A549 (cell line): ENCODE measurements at places on chromosomes 16 and 17.

DNA sequence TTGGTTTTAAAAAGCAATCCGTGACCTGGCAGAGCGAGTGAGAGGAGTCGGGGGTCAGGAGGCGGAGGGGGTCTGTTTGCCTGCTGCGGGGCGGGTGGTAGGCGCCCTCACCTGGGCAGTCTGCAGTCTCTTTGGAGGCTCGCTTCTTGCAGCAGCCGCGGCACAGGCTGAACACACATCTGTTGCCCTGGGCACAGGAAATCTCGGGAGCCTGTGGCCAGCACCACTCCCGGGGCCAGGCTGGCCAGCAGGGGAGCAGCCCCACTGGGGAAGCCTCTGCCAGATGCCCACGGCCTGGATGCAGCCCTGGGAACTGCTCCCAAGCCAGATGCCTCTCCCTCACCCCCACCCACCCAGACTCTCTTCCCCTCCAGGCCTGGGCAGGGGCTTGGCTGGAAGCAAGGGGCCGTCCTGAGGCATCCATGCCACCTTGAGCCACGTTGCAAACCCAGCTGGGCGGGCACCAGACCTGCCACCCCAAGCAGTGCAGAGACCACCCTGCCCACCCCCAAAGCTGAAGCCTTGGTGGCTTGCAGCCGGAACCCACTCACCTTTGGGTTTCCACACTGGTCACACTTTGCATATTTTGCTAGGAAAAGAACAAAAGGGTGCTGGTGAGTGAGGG is 6.6 kb downstream of the GPS1 start:
- no peak for DNase-seq

DNA sequence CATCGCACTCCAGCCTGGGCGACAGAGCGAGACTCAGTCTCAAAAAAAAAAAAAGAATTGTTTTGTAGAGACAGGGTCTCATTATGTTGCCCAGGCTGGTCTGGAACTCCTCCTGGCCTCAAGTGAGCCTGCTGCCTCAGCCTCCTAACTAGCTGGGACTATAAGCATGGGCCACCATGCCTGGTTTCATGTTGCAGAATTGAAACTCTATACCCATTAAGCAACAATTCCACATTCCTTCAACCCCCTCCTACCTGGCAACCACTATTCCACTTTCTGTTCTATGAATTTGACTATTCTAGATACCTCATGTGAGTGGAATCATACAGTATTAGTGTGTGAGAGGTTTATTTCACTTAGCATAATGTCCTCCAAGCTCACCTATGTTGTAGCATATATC is 24.5 kb downstream of the RNF135 start:
- no peak for DNase-seq

DNA sequence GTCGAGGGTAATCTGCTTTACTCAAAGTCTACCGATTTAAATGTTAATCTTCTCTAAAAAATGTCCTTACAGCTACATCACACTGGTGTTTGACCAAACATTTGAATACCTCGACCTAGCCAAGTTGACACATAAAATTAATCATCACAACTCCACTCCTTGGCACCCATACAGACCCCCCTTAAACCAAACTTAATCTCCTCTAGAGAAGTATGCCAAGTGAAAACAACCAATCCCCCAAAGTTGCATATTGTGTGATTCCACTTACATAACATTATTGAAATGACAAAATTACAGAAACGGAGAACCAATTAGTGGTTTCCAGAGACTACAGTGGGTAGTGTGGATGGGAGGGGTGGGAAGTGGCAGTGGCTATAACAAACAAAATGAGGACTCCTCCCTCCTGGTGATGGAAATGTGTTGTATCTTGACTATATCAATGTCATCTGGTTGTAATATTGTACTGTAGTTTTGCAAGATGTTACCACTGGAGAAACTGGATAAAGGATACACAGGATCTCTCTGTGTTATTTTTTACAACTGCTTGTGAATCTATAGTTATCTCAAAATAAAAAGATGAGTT is 39.4 kb downstream of the CAPNS2 start:
- no peak for DNase-seq

DNA sequence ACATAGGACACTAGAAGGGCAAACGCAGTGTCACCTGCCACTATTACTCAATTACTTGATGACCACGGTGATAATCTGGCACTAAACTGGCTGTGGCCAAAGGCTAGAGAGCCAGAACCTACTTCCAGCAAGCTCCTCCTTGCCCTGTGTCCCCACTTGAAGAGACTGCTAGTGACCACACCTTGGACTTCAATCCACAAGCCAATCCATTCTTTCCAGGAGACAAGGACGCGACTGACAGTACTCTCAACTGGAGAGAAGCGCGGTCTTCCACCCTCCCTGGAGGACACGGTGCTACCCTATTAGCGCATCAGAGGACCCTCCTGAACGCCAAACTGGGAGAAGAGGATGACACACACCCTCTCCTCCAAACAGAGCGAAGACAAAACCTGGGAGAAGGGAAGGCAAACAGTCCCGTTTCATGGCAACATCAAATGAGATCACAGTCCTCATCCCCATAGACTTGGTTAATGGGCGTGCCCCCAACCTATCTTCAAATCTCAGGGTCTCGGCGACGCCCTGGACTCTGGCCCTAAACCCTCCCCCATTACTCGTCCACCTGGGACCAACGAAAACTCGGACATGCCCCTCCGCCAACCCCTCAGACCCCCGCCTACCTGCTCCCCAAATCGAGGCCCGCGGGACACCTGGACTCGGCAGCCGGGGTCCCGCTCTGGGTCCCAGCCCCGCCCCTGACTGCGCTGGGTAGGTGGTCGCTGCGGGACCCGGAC is 508 bp downstream of the FLCN start:
- DNase-seq, result peak; percentile 36

- DNase-seq, result peak; percentile 81
Measured at GRCh38 chr17:39573447-39574298, 34.0 kb downstream of the NEUROD2 start.

DNA sequence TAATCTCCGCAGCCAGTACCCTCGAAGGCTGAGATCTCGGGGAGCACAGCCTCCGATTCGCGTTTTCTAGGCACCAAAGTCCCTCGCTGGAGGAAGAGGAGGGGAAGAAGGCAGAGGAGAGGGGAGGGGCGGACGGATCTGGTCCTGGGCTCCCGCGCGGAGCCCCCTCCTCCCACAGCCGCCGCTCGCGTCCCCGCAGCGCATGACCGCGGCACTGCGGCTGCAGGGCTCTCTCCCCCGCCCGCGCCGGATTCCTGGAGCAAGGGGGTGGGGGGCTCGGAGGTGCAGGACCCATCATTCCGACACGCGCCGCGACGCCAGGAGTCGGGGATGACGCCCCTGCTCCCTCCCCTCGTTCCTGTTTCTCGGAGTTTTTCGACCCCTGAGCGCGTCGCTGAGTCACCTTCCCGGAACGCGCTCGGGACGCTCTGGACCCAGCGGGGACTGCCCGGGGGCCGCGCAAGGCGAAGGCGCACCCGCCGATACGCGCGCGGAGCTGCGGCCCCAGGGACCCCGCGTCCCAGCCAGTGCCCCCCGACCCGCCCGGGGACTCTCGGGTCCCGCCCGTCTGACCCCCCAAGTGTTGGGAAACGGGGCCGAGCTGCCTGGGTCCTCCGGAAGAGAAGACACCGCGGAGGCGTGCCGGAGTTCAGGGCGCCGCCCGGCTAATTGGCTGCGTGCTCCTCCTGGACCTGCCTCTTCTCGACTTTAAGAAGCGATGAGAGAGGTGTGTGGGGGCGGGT is 1.4 kb upstream of the SPHK1 start:
- peak; percentile 75 for DNase-seq

- DNase-seq, result no peak
Measured at GRCh38 chr16:2425008-2425518, 4.2 kb upstream of the CCNF start.

GRCh38 chr16:54460263-54460860 is 173.8 kb upstream of the IRX3 start:
- DNase-seq, result no peak

DNA sequence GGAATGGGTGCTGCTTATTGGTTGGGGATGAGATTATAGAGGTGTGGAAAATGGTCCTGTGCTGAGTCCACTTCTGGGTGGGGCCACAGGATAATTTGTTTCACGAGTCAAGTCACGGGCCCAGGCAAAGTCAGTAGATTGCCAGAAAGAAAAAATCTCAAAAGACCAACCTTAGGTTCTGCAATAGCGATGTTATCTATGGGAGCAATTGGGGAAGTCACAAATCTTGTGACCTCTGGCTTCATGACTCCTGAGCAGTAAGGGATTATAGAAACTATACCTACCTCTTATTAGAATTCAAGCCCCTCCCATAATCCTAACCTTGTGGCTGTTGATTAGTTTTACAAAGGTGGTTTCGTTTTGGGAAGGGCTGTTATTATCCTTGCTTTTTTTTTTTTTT is 31.4 kb downstream of the WWP2 start:
- no peak for DNase-seq

GRCh38 chr17:18992454-18993130 is 12.0 kb downstream of the FAM83G start:
- DNase-seq, result no peak

- DNase-seq, result no peak
Measured at GRCh38 chr17:66675991-66676371, 158.9 kb upstream of the CACNG5 start.

GRCh38 chr17:13374203-13375143 is 227.3 kb downstream of the HS3ST3A1 start:
- DNase-seq, result no peak

GRCh38 chr17:34760931-34761495 is 181.6 kb downstream of the TMEM132E start:
- DNase-seq, result no peak

DNA sequence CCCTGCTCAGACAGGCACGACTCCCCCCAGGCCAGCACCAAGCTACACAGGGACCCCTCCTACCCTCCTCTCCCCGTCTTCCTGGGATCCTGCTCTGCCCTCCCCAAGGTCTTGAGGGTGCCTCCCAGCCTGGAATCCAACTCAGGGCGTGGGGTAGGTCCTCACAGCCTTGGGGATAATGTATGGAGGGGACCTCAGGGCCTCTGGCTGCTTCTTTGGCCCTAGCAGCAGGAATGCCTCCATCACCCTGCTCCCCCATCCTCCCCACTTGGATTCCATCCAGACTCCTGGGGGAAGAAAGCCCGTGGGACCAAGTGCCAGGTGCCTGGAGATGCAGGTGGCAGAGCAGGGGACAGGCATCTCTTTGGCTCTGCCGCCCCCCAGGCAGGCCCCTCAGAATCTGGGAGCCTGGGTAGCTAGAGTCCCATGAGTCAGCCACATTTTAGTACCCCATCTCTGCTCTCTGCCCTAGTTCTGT is 10.7 kb upstream of the STAC2 start:
- DNase-seq, result no peak

- DNase-seq, result no peak
Measured at GRCh38 chr16:69820926-69821541, 58.9 kb downstream of the WWP2 start.

DNA sequence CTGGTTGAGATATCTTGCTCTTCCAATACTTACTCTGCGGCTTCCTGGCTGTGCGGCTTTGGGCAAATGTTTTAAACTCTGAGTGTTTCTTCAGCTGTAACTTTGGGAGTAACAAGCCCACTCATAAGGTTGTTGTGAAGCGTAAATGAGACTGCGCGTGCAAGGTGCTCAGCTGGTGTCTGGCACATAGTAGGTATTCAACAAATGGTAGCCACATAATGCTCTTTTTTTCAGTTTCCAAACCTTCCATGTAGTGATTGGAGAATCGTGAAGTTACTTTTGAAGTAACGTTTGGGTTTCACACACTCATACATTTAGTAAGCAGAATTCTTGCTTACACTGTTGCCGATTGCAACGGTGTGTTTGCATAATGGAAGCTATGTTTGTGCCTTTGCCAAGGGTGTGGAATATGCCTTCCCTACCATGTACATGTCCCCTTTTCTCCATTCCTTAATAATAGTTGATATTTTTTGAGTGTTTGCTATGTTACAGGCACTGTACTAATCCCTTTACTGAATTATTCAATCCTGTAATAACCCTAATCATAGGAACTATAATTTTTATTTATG is 829 bp downstream of the DHRS7B start:
- DNase-seq, result no peak
